ENCODE measurements at places on chromosomes 2 and 18. TPM values are rescaled to one million over a fixed set of nuclear protein-coding genes. Genes with fewer than 3 reads are reported as not detected.

C2orf80 gene
- not detected for total RNA-seq

DNA sequence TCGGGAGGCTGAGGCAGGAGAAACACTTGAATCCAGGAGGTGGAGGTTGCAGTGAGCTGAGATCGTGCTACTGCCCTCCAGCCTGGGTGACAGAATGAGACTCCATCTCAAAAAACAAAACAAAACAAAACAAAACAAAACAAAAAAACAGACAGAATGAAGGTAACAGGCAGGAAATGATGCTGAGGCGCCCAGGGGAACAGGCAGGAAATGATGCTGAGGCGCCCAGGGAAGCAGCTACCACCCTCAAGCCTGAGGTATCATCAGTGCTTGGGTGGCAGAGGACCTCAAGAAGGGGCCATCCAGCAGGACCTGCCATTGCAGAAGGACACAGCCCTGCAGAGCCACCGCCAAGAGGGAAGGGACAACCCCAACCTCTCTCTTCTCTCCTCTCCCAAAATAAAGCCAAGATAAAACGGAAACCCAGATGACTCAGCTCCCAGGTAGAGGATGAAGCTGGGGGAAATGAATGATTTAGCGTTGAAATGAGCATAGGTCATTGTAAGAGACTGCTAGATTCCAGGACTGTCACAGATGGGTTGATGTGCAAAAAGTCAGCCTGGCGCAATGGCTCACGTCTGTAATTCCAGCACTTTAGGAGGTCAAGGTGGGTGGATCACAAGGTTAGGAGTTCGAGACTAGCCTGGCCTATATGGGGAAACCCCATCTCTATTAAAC, 19.3 kb downstream of the SOWAHC start:
- no peak for DNase-seq

DNA sequence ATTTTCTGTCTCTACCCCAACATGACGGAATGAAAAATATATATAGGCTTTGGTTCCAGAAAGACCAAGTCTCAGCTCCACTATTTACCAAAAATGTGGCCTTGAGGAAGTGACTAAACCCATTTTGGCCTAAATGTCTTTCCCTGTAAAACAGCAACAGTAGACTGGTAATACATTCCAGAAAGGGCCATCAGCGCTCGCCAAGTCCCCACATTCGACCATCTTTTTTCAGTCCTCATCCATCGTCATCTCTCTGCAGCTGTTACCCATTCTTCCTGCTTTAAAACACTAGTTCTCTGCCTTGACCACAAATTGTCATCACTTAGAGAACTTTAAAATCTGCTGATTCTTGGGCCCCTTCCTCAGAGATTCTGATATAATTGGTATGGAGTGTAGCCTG, 183.8 kb upstream of the CTAGE1 start:
- no peak for DNase-seq

CDH20 gene
- not detected for total RNA-seq

DNA sequence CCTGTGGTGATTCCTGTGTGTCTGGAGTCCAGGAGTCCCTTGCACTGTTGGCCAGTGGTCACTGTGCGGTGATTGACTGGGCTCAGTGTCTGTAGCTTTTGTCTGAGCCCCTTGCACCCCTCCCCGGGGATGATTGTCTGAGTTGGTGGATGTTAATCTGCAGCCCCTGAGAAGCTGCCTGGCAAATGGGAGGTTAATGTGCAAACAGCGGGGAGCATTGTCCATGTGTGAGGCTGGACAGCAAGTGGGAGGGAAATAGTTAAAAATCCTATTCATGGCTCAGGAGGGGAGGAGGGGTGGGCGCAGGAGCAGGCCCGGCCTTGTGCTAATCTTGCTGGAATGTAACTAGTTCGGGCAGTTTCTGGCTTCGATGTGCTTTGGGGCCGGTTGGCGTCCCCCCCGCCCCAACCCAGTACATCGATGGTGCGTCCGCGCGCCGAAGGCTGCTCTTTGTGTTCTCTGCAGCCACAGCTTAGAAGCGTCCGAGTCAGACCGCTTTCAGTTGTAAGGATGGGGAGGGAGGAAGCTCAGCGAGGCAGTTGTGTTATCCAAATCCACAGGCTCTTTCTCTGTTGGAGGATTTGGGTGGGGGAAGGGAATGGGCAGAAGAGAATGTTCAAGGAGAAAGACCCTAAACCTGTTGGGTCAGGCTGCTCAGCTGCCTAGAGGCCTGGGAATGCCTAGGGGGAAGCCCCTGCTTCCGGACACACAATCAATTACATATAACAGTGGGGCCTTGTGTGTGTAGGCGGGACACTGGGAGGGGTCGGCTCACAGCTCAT, 71.8 kb downstream of the TGOLN2 start:
- DNase-seq = no peak

GRCh38 chr18:23260926-23261590, 125.8 kb downstream of the CABLES1 start:
- no peak for DNase-seq

C1GALT1C1L gene
- total RNA-seq = 2.8 TPM

GRCh38 chr2:101109451-101110118, 41.6 kb downstream of the TBC1D8 start:
- peak; percentile 45 for DNase-seq

DNA sequence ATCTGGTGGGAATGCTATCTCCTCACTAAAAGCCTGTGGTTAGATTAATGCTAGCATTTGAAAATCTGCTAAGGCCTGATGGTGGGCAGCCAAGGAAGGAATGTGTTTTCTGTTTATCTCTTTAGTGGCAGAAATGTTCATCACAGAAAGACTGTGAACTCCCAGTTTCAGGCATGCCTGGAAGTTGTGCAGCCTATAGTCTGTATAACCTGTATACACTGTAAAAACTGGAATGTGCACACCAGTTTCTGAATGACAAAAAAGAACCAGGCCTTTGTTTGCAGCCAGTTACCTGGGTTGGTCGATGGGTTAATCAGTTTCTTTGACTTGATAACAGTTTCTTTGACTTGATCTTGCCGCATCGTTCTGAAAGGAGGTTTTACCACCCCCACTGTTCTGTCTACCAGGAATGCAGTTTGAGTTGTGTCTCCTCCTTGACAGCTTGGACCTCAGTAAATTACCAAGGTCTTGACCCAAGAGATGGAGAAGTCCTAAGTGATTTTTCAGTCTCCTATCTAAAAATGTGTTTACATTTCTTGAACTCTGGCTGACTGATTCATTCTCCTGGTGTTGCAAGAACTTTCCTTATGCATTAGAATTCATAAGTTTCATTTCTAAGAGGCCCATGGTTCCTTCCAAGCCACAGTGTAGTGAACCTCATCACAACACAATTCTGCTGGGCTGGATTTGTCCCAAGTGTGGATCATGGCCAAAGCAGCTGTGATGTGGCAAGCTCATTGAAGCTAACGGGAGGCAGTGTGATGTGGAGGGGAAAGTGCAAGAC, 62.2 kb downstream of the KIAA2012 start:
- peak; percentile 78 for DNase-seq

- DNase-seq = no peak
Measured at GRCh38 chr2:164860694-164861042, 19.0 kb upstream of the COBLL1 start.

All from left cardiac atrium (tissue), 4 donors.